ENCODE measurements at places on chromosomes 6 and 20. TPM values are rescaled to one million over a fixed set of nuclear protein-coding genes. Genes with fewer than 3 reads are reported as not detected.

Gene FAM83C
- total RNA-seq, result not detected

Gene SLC17A3
- total RNA-seq, result not detected

Gene BMP7
- total RNA-seq, result 8.4 TPM

Gene TSPYL4
- 2.9 TPM for total RNA-seq
